Spinal cord (tissue), 10 donors: ENCODE measurements at places on chromosomes 5 and 9.
A peak's percentile ranks its signal among the peaks of the same experiment; 100 is the strongest.

DNA sequence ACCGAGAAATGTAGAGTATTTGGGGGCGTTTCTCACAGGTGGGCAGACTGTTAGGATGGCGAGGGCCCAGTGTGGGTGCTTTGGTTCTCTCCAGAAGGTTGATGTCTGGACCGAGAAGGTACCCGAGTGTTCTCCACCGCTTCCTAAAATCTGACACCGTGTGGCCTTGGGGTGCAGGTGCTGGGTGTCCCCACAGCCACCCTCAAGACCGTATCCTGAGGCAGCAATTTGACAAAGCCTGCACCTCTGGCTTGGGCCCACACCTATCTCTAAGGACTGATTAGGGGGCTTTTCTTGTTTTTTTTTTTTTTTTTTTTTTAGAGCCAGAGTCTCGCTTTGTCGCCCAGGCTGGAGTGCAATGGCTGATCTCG, 1.3 kb downstream of the PPP1R26 start:
- no peak for DNase-seq

GRCh38 chr5:68149189-68149588, 66.4 kb upstream of the PIK3R1 start:
- DNase-seq: no peak

GRCh38 chr9:125484350-125485282, 222.4 kb downstream of the MAPKAP1 start:
- DNase-seq: no peak

DNA sequence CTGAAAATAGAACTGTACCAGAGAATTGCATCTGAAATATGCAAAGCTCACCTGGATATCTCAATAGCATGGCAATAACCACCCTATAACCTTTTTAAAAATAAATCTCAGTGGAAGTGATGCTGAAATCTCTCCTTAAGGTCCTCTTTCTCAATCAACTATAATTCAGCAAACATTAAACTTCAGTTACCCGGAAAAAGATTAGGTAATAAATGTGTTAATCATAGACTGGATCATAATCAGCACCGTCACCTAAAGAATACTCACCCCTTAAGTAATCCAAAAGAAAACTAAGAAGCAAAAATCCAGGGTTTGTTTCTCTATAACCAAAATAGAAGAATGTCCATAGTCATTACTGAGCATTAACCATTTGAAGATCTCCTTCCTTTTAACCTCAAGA, 44.3 kb upstream of the DENND4C start:
- DNase-seq: no peak

DNA sequence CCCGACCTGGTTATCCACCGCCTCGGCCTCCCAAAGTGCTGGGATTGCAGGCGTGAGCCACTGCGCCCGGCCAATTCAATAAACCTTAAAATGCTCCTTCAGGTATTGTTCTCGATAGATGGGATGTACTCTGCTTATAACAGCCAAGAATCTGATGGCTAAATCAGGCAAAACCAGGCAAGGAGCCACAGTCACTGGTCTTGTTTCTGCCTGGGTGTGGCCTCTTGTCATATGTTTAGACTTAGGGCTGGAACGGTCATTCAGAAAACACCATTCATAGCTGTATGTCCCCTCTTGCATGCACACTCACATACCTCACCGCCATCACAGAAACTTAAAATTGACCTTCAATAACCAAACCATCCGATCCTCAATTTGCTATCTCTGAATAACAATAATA, 7.7 kb downstream of the FAM219A start:
- DNase-seq: no peak

- DNase-seq: peak; percentile 68
Observed at GRCh38 chr5:14432931-14433589, 148.5 kb upstream of the OTULINL start.

- DNase-seq: no peak
Observed at GRCh38 chr5:154861946-154862345, 3.5 kb downstream of the CNOT8 start.

DNA sequence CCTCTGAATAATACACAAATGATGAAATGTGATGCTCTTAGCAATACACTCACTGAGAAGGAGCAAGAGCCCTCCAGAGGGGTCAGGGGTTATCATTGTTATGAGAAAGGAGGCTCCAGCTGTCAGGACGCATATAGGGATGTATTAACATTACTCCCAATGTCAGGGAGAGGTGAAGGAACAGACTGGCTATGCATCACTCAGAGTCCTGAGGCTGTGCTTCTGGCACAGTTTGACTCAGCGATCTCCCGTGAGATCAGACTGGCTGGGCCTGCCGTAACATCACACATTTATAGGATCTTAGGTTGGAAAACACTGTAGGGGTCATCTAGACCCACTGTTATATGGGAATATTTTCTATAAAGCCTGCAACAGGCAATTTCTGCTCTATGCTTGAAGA, 226.5 kb upstream of the GLRA1 start:
- peak; percentile 9 for DNase-seq

GRCh38 chr5:98927989-98928872, 576 bp downstream of the CHD1 start:
- DNase-seq: peak; percentile 36

DNA sequence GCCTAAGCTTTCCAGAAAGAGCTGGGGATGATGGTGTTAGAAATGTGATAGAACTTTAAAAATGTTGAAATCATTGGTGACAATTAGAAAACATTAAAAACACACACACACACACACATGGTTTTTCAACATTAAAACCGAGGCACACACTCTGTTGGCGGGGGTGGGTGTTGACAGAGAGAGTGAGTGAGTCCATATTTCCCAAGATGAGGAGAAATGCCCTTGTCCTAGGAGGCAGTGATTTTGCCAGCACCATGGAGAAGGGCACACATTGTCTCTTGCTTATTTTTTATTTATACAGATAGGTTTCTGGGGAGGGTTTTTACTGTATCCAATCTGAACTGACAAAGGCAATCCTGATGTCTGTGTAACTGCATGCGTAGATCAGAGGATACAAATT, 152.5 kb downstream of the INSYN2B start:
- no peak for DNase-seq

DNA sequence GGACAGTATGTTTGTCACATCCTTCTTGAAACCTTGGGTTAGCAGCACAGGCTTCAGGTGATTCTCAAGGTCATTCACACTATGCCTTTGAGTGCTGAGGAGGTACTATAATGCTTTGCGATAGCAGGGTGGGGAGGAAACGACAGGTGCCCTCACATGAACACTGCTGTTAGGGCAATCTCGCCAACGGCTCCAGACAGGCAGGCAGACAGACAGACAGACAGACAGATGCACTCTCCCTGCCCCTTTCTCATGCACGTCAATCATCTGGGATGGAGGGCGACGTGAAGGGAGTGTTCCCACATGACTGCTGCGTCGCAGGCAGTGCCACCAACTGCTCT, 82.9 kb downstream of the RAPGEF1 start:
- no peak for DNase-seq

GRCh38 chr9:38010918-38011704, 57.9 kb downstream of the SHB start:
- DNase-seq: no peak

DNA sequence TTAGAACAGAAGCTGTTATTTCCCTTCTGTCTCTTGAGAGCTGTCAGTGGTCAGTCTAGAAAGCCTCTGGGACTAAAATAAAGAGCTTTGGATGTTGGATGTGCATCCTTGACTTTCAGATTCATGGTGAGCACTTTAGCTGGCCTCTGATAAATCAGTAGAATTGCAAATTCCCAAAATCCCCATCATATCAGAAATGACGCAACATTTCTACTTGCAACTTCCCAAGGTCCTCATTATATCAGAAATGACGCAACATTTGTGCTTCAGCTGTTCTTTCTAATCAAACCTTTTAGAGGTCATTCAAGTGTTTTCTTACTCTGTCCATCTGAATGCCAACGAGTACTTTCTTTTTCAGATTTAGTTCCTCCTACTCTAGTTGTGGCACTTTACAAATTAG, 167.3 kb upstream of the MOCS2 start:
- DNase-seq: no peak

- DNase-seq: no peak
Observed at GRCh38 chr5:178699681-178700253, 30.7 kb downstream of the ZNF354A start.

DNA sequence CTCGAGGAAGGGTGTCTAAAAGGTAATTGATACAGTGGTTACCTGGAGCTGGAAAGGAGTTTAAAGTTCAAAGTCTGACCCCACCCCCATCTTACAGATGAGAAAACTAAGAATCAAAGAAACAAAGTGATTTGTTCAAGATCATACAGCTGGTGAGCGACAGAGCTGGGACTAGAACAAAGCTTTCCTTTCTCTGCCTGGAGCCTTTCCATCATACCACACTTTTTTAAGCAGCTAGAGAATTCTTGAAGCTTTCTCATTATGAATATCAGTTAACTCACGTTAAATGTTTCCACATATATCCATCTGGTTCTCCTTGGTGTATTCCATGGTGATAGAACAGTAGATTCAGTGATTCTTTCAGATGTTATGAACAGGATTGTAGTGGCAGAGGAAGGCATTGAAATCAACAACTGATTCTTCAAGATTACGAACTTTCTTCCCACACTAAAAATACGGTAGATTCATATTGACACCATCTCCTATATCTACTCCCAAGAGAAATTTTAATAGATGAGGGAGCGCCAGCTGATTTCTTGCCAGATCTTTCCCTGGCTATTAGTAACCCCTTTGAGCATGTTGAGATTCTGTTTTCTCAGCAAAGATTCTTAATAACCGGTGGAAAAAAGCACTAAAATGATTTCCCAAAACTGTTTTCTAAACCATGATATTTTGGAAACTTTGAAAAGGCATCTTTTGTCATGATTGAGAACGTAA, 233.7 kb downstream of the ADAMTSL1 start:
- DNase-seq: no peak

- DNase-seq: no peak
Observed at GRCh38 chr9:121620777-121621449, 30.5 kb upstream of the DAB2IP start.

- no peak for DNase-seq
Observed at GRCh38 chr9:123344192-123344949, 11.6 kb upstream of the CRB2 start.

GRCh38 chr9:100432736-100433135, 5.8 kb downstream of the MSANTD3 start:
- no peak for DNase-seq

DNA sequence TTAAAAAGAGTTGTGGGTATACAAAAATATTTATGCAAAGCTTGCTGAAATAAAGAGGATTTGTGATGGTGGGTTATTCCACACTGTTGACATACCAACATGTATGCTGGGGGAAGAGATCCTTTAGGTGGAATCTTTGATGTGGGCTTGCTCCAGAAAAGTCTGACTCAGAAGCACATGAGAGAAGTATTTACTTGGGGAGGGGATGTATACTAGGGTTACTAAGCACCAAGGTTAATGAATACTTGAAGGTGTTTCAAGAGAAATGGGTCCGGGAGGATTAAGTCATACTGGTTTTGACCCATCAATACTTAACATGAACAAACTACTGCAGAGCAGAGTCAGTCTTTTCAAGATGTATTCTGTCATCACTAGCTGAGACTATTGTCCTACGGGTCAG, 316.4 kb upstream of the GRIN3A start:
- DNase-seq: no peak

- no peak for DNase-seq
Observed at GRCh38 chr9:511861-512260, 297.2 kb downstream of the DOCK8 start.

DNA sequence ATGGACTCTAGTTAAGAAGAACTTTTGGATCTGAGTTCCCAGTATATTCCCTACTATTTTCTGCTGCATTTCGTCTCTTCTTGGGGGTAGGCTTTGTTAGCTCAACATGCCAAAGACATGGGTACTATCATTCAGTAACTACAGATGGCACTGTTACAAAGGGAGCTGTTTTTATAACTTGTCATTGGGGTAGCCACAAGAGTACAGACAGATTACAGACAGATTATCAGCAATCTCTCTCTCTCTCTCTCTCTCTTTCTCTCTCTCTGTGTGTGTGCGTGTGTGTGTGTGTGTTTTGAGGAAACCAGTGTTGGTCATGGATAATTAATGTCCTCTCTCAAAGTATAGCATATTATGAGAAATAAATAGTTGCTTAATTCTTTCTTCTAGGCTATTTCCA, 116.1 kb downstream of the WDR70 start:
- DNase-seq: no peak

DNA sequence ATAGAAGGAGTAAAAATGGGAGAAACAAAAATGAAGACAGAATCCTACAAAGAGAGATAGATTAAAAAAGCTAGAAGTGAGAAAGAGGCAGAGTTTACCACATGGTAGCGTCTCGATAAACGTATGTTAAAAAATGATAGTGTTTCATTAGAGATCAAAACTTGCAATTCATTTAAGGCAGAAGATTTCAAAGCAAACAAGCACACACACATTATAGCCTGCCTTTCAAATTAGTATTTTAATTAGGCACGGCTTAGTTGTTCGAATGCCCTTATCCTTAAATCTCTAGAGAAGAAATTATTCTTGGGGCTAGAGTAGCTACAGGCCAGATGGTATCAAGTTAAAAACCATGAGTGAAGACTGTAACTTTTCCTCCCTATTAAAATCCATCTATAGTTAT, 6.0 kb downstream of the STOM start:
- DNase-seq: no peak

- no peak for DNase-seq
Observed at GRCh38 chr5:98258939-98259338, 514.5 kb upstream of the RGMB start.

- no peak for DNase-seq
Observed at GRCh38 chr5:83485842-83486241, 14.3 kb downstream of the VCAN start.

GRCh38 chr5:140181525-140181924, 6.5 kb downstream of the CYSTM1 start:
- no peak for DNase-seq

GRCh38 chr9:70291446-70291845, 32.7 kb downstream of the SMC5 start:
- DNase-seq: no peak

DNA sequence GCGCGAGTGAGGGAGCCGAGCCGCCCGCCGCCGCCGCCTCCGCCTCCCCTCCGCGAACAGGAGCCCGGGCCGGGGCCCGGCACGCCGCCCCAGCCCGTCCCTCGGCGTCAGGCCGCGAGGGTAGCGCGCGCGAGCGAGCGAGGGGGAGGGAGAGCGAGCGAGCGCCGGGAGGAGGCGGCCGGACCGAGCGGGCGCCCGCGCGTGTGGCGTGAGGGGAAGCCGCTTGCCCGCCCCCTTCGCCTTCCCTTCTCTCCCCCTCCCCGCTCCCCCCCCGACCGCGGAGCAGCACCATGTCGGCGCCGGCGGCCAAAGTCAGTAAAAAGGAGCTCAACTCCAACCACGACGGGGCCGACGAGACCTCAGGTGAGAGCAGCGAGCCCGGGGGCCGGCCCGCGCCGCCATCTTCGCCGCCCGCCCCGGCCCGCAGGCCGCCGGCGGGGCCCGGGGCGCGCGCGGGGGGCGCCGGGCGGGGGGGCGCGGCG, 312 bp downstream of the SET start:
- DNase-seq: no peak

GRCh38 chr5:1827025-1827885, 26.0 kb downstream of the NDUFS6 start:
- no peak for DNase-seq

GRCh38 chr5:43420241-43420640, 8.1 kb upstream of the CCL28 start:
- DNase-seq: no peak
